GM23248 (cell line): ENCODE measurements at places on chromosomes 3 and 15.
A peak's percentile ranks its signal among the peaks of the same experiment; 100 is the strongest.

DNA sequence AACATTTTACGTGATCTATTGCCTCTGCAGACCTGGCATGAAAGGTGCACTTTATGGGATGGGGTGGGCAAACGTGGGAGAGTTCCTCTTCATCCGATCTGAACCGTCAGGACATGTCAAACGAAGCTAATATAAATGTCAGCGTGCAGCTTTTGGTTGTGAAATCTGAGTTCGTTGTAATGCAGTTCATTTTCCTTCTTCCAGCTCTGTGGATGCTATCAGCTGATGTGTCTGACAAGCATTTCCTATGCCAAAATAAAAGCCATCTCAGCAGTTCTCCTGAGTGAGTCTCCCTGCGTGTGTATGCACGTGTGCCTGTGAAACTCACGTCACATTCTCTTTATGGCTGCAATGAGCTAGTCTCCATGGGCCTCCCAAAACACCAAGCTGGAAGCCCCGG lies 512.3 kb downstream of the MCTP2 start:
- DNase-seq = no peak

DNA sequence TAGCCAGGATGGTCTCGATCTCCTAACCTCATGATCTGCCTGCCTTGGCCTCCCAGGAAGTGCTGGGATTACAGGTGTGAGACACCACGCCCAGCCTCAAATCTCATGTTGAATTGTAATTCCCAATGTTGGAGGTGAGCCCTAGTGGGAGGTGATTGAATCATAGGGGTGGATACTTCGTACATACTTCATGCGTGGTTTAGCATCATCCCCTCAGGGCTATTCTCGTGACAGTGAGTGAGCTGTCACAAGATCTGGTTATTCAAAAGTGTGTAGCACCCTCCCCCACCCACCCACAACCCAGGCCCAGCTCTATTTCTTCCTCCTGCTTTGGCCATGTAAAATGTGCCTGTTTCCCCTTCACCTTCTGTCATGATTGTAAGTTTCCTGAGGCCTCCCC lies 236.9 kb upstream of the IL12A start:
- peak; percentile 8 for DNase-seq

DNA sequence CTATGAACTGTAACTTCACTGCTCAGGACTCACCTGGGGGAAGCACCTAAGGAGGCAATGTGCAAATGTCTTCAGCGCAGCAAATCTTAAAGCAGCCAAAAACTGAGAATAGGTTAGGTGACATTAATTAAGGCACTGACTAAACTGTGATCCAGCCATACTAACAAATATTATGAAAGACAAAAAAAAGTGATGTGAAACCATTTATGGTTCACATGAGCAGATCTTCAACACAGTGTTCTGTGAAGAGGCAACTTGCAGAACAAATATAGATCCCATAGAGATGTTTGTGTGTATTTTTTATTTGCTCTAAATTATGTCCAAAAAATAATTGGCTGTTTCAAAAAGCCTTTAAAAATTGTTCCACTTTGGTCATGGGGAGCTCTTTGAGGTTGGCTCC lies 24.1 kb upstream of the MITF start:
- DNase-seq = no peak

DNA sequence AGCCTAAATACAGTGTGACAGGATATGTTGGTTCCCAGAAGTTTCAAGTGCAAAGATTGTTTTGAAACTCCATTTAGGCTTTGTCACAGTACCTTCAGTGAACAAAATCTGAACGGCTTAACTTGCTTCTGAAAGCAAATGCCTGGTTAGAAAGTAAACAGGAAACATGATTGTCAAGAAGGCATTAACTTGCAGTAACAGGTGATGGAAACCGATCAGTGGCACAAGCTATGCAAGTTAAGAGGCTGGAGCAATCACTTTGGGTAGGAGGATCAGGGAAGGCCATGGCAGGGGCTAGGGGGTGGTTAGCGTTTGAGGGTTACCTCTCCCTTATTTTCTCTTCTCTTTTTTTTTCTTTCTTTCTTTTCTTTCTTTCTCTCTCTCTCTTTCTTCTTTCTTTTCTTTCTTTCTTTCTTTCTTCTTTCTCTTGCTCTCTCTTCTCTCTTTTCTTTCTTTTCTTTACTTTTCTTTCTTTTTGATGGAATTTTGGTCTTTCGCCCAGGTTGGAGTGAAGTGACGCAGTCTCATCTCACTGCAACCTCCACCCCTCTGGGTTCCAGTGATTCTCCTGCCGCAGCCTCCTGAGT lies 2.4 kb downstream of the HYKK start:
- DNase-seq = no peak

GRCh38 chr15:60363087-60363549 lies 34.7 kb downstream of the ANXA2 start:
- DNase-seq = no peak

DNA sequence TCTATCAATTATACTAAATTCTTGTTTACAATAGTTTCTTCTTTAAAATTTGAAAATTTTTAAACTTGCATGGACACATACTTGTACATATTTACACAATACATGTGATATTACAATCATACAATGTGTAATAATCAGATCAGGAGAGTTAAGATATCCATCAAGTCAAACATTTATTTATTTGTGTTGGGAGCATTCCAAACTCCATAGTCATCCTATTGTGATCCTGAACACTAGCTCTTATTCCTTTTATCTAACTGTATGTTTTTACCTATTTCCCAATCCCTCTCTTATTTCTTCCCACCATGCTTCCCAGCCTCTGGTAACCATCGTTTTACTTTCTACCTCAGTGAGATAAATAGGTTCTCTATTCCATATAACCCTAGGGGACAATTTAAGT lies 1219.2 kb downstream of the ZPLD1 start:
- no peak for DNase-seq

- DNase-seq = peak; percentile 69
Measured at GRCh38 chr3:73419942-73420341, 204.8 kb downstream of the PDZRN3 start.

- no peak for DNase-seq
Measured at GRCh38 chr15:87489456-87489855, 767.1 kb downstream of the NTRK3 start.

DNA sequence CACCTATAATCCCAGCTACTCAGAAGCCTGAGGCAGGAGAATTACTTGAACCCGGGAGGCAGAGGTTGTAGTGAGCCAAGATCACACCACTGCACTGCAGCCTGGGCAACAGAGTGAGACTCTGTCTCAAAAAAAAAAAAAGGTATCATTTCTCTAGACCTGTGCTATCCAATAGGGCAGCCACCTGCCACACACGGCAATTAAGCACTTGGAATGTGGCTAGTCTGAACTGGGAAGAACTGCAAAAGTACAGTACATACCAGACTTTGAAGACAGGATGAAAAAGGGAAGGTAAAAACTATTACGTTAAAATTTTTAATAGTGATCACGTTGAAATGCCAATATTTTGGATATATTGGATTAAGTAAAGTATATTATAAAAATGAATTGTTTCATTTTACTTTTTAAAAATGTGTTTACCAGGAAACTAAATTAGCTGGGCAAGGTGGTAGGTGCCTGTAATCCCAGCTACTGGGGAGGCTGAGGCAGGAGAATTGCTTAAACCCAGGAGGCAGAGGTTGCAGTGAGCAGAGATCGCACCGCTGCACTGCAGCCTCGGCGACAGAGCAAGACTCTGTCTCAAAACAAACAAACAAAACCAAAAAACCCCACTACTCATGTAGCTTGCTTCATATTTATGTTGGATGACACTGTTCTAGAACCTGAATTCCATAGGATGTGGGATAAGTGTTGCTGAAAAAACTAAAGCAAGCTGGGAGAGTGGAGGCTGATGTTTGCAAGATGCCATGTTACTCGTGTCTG lies 2.3 kb downstream of the CYP8B1 start:
- no peak for DNase-seq

DNA sequence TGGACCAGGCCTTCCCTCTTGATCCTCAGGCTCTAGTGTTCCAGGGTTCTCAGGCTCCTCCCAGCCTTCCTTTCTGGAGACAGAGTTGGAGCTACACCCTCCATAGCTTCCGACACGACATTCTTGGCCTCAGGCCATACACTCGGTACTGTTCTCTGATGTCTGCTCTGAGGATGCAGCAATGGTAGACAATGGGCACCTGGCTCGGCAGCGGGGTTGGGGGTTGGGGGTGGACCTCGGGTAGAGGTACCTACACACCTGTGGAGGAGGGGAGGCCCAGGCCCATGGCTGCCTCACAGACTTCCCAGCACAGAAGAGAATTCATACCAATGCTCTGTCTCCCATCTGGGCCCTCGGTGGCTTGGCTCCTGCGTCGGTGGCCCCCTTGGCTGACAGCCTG lies 21.4 kb downstream of the CCDC13 start:
- no peak for DNase-seq

DNA sequence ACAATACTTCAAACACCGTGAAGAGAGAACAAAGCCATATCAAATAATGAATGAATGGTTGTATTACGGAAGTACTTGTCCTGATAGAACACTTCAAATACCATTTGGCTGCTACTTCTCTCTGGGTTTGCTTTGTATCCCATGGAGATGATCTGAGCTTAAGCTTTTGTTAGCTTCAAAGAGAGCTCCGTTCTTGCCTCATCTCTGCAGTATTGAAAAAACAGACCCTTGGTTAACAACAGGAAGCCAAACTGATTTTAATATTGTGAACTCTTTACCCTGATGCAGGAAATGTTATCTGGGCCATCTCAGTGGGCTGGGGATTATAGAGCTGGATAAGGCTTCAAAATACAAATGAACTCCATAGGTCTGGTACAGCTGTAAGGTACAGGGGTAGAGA lies 101.0 kb downstream of the CHL1 start:
- DNase-seq = no peak

DNA sequence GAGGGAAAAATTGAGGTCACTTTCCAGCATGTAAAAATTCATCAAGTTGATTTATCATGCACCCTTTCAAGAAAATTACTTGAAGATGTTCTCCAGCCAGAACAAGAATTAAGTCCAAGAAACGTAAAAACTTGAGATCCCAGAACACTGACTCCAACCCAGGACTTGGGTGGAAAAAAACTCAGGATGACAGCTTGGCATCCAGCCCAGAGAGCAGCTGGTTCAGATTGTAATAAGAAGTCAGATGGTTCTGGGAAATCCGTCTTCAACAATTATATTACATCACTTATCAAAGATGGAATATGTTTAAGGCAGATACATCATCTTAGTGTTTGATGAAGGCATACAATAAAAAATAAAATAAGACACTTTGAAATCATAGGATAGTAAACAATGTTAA lies 23.0 kb upstream of the DNAJC13 start:
- DNase-seq = peak; percentile 34

- DNase-seq = peak; percentile 4
Measured at GRCh38 chr3:179881791-179882190, 154.9 kb downstream of the PEX5L start.

DNA sequence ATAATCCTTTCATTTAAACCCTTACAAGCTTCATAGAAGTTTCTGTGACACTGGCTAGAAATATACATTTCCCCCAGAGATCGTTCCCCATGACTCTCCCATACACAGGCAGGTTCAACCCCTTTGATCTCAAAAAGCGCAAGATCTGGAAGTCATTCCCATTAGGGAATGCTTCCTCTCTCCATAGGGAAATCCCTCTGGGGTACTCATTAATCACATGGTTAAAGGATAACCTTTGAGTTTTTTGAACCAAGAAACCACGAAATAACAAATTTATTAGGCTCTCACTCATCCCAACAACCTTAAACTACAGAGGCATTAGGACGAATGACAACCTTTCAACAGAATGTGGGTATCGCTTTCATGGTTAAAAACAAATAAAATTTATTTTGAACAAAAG lies 211.9 kb upstream of the PRICKLE2 start:
- no peak for DNase-seq

GRCh38 chr15:62190274-62190673 lies 25.2 kb upstream of the C2CD4B start:
- DNase-seq = no peak

GRCh38 chr3:184656458-184656828 lies 55.4 kb downstream of the MAGEF1 start:
- no peak for DNase-seq

- no peak for DNase-seq
Measured at GRCh38 chr3:194425399-194425798, 26.3 kb upstream of the GP5 start.

- DNase-seq = peak; percentile 59
Measured at GRCh38 chr3:146166826-146167225, 5.8 kb upstream of the PLOD2 start.

DNA sequence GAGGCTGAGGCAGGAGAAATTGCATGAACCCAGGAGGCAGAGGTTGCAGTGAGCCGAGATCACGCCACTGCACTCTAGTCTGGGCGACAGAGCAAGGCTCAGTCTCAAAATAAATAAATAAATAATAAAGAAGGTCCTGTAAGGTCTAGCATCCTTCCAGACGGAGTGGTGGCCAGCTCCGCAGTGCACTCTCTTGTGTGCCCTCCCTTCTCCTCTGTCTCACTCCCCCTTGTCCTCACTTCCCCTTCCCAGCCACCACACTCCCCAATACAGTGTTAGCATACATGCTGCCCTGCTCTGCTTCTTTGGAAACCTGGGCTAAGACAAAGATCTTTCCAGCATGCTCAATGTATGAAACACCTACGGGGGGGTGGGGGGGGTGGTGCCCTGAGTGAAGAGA lies 3.4 kb upstream of the CLN6 start:
- DNase-seq = no peak

GRCh38 chr3:37661615-37662306 lies 199.9 kb upstream of the CTDSPL start:
- no peak for DNase-seq

DNA sequence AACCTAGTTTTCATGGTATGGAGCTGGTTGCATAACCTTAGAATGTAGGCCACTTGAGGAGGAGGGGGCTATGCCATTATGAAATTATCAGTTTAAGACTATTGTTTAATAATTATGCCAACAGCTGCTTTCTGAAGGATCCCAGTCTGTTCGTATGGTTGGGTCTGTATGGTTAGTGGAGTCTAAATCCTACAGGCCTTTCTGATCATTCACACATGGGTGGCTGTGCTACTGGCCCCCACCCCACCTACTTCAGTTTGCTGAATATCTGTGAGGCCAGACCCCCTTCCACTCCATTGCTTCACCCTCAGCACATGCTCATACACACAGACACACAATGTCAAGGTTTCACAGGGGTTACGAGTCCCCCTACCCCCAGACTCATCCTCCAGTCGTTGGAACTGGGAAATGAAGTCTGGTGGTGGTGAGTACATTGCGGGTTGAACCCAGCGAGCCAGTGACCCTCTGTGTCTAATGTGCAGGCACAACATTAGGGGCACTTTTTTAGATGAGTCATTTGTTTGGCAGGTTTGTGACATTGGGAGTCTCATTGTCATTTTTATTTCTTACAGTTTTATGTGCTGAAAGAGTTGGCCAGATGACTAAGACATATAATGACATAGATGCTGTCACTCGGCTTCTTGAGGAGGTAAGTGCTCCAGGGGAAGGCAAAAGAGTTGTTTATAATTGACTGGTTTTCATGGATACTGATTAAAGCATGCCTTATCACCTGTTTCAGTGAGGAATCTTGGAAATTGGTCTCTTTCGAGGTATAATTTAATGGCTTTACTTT lies 85.3 kb downstream of the TRAK1 start:
- DNase-seq = no peak

DNA sequence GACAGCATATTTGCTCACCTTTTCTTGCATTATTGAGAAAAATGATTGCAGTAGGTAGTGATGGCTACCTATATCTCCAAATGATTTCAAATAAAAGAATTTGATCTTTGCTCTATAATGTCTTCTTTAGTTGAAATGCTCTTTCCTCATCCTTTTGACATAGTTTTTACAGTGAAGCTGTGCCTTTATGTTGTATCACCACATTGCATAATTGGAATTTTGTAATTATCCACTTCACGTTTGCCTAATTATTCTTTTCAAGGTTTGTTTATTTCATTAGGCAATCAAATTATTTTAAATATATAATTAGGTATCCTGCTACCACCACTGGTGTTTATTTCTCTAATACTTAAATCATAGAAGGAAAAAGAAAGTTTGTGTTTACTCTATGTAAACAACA lies 21.3 kb upstream of the P2RY13 start:
- no peak for DNase-seq
